ENCODE measurements at places on chromosomes 6 and 20.

GRCh38 chr6:128509709-128510108 lies 10.7 kb downstream of the PTPRK start:
- peak; percentile 31 for DNase-seq

GRCh38 chr6:142947714-142948480 lies 2.9 kb upstream of the HIVEP2 start:
- DNase-seq = peak; percentile 56

GRCh38 chr20:32877507-32877906 lies 18.8 kb downstream of the EFCAB8 start:
- no peak for DNase-seq

DNA sequence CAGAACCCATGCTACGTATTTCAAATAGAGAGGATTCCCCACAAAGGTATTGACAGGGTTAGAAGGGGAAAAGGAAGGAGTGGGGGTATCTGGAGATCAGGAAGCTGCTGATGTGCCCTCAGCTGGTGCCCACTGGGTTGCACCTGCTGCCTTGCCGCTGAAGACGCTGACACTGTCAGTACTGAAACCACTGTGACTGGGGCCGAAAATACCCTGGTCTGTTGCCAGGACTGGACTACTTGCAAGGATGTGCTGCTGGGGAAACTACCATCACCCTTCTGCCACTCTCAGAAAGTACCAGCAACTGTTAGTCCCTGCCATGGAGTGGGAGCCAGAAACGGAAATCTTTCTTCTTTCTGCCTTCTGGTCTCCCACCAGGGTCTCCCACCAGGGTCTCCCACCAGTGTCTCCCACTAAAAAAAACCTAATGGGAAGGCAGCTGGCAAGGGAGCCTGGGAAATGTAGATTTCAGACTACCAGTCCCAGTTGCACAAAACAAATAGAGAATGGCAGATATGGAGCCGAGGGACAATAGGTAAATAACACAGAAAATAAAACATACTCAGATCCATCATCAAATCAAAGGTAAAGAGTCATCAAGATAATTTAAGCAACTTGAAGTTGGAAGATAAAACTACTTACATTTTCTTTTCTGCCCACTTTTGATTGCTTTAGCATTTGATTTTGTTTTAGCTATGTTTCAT lies 204.8 kb downstream of the TPBG start:
- peak; percentile 72 for DNase-seq

GRCh38 chr20:15811951-15812350 lies 761.3 kb downstream of the KIF16B start:
- no peak for DNase-seq

DNA sequence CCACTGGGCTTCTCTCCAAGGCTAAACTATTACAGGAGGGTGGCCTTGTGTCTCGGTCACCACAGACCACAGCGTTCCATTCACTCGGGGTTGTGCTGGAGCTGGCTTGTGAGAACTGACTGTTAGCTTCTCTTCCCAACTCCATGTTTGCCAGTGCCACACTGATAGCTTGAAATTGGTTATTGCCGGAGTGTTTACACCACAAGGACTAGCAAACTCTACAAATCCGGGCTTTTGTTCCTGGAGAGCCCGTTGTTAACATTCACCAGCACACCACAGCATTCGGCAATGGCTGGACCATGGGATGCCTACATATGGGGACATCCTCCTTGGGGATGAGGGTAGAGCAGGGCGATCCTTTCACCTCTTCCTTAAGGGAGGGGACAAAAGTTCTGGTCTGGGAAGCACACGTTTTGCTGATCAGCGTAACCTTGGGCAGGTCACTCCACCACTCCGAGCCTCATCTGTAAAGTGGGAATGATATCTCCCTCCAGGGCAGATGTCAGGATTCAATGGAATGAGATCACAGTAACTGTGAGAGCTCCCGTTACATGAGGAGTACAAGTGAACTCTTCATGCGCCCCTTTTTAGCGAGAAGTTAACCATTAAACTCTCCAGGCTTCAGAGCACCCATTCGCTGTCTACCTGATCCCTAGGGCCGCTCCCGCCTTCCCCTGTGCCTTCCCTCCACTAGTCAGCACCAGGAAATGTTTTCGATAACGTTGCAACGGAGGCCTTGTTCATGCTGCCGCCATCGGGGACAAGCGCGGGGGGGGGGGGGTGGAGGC lies 41.7 kb upstream of the TTPAL start:
- DNase-seq = peak; percentile 80

DNA sequence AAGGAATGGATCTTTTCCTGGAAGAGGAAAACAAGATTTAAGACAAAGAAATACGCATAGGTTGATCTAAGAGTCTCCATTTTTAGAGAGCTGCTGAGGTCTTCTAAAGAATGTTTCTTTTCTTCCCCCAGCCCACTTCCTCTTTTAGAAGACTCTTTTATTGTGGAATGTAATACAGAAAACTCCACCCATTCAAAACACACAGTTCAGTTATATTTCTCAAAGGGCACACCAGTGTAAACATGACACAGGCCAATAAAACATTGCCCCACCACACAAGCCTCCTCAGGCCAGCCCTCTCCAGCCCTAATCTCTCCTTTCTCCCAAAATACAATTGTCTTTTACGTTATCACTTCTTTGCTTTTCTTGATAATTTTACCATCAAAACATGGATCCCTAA lies 42.8 kb downstream of the SLC35B3 start:
- no peak for DNase-seq

DNA sequence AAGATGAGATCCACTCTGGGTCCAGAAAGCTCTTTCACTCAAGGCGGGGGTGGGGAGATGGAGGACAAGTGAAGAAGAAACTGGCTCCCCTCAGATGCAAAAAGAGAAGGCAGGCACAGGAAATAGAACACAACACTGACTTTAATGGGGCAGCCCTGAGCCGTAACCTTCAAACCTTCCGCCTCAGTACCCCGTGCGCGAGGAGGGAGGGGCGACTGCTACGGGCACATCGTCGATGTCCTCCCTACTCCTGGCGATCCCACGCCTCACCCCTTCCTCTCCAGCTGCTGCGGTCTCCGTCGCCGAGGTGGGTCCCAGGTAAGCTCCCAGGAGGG lies 3.9 kb downstream of the SPEF1 start:
- DNase-seq = no peak

DNA sequence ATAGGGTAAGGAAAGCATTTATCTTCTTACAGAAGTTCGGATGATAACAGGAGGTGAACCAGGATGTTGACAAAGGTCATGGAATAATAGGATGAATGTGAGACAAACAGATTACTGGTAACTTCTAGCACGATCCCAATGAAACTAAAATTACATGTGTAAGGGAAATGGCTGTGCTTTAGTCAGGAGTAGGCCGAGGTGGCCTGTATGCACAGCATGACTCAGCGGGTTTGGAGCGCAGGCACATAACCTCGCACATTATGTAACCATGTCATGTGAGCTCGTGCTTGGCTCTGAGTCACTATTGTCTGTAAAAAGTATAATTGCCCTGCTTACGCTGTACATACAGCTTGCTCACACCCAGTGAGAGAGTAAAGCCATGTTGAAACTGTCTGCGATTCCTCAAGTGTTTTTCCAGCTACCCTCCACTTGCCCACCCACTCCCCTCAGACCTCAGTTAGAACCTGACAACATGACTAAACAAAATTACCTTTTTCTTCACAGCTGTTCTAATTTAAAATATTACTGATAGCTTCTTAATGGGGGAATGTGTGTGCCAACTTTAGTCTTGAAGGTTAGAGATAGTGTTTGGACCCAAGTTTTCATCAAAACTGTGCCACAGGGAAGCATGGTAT lies 8.2 kb downstream of the CYB5R4 start:
- peak; percentile 75 for DNase-seq

DNA sequence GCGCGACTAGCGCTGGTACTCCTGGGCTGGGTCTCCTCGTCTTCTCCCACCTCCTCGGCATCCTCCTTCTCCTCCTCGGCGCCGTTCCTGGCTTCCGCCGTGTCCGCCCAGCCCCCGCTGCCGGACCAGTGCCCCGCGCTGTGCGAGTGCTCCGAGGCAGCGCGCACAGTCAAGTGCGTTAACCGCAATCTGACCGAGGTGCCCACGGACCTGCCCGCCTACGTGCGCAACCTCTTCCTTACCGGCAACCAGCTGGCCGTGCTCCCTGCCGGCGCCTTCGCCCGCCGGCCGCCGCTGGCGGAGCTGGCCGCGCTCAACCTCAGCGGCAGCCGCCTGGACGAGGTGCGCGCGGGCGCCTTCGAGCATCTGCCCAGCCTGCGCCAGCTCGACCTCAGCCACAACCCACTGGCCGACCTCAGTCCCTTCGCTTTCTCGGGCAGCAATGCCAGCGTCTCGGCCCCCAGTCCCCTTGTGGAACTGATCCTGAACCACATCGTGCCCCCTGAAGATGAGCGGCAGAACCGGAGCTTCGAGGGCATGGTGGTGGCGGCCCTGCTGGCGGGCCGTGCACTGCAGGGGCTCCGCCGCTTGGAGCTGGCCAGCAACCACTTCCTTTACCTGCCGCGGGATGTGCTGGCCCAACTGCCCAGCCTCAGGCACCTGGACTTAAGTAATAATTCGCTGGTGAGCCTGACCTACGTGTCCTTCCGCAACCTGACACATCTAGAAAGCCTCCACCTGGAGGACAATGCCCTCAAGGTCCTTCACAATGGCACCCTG lies 1.6 kb downstream of the TPBG start:
- peak; percentile 73 for DNase-seq

- no peak for DNase-seq
These were observed 141.9 kb downstream of the ID4 start for GRCh38 chr6:19979059-19979458.

DNA sequence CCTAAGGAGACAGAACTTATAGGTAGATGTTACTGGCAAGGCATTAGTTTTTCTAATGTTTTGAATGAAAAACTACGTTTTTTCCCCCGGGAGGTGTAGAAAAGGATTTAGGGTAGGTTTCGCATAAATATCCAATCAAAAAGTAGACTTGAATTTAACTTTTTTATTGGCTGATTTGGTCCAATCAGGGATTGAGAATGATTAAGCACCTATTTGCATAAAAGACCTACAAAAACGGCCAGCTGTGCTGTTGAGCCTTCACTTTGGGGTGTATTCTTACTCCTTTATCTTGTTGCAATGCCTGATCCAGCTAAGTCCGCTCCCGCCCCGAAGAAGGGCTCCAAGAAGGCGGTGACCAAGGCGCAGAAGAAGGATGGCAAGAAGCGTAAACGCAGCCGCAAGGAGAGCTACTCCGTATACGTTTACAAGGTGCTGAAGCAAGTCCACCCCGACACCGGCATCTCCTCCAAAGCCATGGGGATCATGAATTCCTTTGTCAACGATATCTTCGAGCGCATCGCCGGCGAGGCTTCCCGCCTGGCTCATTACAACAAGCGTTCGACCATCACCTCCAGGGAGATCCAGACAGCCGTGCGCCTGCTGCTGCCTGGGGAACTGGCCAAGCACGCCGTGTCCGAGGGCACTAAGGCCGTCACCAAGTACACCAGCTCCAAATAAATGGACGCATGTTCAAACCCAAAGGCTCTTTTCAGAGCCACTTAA lies 113.5 kb upstream of the BTN3A2 start:
- peak; percentile 89 for DNase-seq

- DNase-seq = no peak
These were observed 71.4 kb downstream of the MAFB start for GRCh38 chr20:40617594-40617993.

DNA sequence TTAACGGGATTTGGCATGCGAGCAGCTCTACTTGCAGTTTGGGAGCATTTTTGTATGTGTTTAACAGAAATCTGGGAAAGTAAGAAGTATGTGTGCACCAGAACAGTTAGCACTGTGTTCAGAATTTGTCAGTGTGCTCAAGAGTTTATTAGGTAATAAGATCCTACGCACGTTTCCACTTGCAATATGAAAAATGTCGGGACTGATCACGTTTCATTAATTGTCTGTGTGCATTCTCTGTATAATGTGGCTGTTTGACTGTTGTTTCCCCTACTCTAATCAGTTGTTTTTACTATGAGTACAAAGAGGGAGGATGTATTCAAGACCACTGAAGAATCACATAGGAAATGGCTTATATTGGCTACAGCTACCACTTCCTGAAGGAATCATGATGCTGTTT lies 349.7 kb upstream of the POU3F2 start:
- no peak for DNase-seq

- no peak for DNase-seq
These were observed 522.5 kb downstream of the CD83 start for GRCh38 chr6:14639983-14640599.

DNA sequence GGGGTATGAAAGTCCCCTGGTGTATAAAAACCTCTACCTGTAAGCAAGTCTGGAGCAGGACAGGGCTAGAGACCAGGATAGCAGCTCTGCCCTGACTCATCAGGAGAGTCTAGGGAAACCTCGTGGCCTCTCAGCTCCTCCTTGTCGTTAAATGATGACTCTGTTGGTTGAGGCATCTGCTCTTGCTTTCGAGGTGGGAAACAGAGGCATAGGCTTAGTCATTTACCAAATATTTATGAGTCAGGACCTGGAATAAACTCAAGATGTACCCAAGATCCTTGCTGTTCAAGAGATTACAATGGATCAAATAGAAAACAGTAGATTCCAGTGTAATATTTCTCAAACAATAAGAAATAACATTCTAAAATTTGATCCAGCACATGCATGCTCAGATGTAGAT lies 5.5 kb downstream of the MANBAL start:
- peak; percentile 88 for DNase-seq

DNA sequence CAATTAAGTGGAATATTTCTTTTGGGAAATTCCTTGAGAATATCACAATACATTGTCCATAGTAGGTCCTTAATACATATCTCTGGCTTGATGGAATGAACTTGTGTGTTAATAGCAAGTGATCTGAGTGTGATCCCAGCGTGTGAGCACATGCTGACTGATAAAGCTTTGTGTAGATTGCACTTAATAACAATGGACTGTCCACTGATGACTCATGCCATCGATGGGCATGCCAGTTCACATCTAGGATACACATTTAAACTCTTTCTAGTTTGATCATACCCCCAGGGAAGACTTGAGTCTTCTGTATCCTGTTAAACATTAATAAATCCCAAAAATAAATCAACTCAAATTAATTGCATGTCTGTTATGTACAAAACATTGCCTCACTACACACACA lies 454.3 kb upstream of the SPTLC3 start:
- DNase-seq = peak; percentile 83

GRCh38 chr6:53326372-53327016 lies 22.3 kb downstream of the ELOVL5 start:
- DNase-seq = peak; percentile 27

GRCh38 chr20:1357921-1358671 lies 29.2 kb upstream of the SDCBP2 start:
- no peak for DNase-seq

DNA sequence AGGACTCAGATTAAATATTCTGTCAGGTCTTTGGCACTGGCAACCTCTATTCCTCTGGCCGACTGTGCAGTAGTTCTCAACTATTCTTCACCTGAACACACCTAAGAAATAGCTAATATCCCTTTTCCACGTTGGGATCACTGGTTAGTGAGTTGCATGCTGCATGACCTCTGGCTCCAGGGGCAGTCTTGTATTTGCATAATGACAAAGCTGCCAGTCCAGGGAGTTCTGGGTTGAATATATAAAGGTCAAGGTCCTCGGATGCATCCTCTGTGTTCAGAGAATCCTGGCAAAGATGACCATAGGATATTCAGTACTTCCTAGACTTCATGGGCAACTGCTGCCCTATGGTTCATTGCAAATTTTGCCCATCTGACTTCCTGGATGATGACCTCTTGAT lies 131.2 kb downstream of the DNAH8 start:
- DNase-seq = peak; percentile 10

Measured in DMS53 (cell line).